ENCODE measurements at places on chromosomes 4 and X.

DNA sequence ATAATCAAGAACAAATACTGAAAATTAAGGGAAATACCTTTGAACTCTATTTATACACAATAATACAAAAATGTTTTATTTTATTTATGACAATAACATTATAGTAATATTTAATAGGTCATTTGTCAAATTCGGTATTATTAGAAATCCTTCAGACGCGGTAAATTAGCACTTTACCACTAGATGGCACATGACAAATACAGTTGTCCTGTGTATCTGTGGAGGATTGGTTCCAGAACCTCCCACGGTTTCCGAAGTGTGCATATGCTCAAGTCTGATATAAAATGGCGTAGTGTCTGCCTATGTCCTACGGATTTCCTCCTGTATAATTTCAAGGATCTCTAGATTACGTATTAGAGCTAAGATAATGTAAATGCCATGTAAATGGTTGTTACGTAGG lies 8.1 kb upstream of the LINC00632 start:
- DNase-seq: no peak

DNA sequence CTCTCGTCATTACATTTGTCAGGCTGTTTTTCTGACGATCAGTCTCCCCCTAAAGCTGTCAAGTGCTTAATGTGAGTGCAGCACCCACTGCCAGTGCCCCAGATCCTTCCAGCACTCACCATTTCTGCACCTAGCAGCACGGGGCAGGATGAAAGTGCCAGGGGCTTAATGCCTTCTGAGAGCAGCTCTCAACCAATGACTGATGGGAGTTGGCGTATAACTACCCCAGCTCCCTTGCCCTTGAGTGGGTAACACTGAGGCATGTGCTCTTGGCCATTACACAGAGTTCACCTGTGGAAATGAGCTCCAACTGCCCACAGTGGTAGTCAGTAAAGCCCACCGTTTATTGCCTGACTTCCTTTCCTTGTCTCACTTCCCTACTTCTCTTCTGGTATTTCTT lies 226.2 kb upstream of the BCOR start:
- DNase-seq: no peak

GRCh38 chr4:167028976-167029375 lies 205.3 kb downstream of the SPOCK3 start:
- no peak for DNase-seq

- no peak for DNase-seq
Observed at GRCh38 chr4:73613130-73613529, 7.1 kb downstream of the RASSF6 start.

GRCh38 chrX:63918611-63919010 lies 133.6 kb upstream of the ARHGEF9 start:
- DNase-seq: no peak

GRCh38 chr4:90127223-90127705 lies at the start of gene CCSER1:
CCSER1 (plus strand) TSS chr4:90127394.
- DNase-seq: peak; percentile 7

- peak; percentile 78 for DNase-seq
Observed at GRCh38 chr4:7101692-7102515, 34.0 kb upstream of the GRPEL1 start.

- DNase-seq: no peak
Observed at GRCh38 chr4:165079476-165079875, 25.8 kb downstream of the TRIM75 start.

GRCh38 chrX:130055899-130056298 lies 54.4 kb downstream of the ELF4 start:
- DNase-seq: no peak

DNA sequence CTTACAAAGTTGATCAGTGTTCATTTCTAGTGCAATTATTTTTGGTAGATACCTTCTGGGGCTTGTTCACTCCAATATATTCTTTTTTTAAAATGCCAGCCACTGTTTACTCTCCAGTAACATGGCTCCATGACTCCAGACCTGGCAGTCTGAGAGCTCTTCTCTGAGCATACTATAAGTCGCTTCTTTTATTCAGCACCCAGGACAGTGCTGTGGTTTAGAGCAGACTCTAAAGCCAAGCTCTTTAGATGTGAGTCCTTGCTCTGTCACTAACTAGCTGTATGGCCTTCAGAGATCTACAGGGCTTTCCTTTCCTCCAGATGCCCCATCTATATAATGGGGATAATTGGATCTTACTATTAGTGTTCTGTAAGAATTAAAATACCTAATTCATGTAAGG lies 200.2 kb upstream of the FAM241A start:
- no peak for DNase-seq

- DNase-seq: no peak
Observed at GRCh38 chr4:61200187-61200915, at the start of gene ADGRL3. ADGRL3 (plus strand) TSS chr4:61200326.

GRCh38 chrX:12999422-12999821 lies 24.5 kb downstream of the TMSB4X start:
- DNase-seq: no peak

DNA sequence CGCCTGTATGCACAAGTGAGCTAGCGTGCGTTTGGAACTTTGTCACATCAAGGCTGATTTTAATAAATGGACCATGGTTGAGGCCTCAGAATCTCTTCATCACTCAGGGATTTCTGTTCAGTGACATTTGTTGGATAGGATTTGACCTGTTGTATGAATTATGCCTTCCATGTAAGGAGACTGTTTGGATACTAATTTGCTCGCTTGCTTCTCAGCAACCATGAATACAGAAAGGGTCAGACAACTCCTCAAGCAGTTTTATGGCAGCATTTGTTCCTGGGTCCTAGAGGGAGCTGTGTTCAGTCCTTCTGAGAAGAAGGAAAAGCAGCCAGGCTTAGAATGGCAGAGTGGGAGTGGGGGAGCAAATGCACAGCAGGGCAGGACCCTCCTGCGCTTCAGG lies 269.7 kb upstream of the LCORL start:
- no peak for DNase-seq

GRCh38 chr4:151957153-151957552 lies 196.3 kb upstream of the GATB start:
- no peak for DNase-seq

GRCh38 chrX:155956649-155957048 lies 40.8 kb upstream of the IL9R start:
- no peak for DNase-seq

DNA sequence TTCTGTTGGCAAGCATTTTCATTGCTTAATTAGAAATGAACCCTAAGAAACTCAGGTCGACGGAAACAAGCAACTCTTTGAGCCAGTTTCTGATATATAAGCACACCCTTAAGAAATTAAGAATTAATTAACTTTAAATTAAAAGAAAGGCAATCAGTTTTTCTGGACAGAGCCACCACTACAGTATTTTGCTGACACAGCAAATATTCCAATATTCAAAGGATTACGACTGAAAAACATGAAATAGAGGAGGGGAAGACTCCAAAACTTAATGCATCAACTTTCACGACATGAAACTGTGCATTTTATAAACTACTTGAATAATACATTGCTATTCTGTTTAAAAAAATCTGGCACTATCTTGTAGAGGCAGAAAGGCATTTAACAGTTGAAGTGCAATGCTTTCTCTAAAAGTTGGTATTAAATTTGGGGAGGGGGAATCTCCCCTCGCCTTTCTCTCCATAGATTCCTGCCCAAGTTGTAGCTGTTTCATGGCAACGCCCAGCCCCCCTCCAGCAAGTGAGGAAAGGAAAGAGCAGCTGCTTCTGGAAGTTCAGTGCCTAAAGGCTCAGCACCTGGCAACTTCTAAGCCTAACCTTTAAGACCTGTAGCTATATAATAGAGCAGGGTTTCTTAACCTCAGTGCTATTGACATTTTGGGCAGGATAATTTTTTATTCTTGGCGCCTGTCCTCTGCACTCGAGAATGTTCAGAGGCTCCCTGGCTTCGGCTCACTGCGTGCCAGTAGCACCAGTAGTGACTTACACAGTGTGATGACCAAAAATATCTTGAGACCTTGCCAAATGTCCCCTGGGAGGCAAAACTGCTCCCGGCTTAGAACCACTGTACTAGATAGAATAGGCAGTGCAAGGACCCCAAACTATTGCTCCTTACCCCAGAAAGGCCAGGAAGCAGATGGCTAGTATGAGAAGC lies 6.7 kb upstream of the ZCCHC18 start:
- DNase-seq: no peak

DNA sequence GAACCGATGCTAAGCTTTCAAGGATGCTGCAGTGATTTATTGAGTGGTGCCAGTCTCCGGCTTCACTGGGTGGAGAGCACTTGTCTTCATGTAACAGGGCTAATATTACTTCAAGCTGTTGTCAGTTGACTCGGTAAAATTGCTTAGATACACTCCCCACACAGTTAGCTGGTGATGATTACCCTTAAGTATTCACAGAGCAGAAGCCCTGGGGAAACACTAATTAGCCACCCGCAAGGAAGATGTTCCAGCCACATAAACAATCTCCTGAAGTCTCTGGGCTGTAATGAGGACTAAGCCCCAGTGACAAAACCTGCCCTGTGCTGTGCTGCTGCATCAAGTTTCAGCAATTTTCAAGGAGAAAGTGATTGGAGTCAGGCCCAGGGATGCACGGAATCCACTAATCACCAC lies 37.3 kb upstream of the GK2 start:
- DNase-seq: no peak

DNA sequence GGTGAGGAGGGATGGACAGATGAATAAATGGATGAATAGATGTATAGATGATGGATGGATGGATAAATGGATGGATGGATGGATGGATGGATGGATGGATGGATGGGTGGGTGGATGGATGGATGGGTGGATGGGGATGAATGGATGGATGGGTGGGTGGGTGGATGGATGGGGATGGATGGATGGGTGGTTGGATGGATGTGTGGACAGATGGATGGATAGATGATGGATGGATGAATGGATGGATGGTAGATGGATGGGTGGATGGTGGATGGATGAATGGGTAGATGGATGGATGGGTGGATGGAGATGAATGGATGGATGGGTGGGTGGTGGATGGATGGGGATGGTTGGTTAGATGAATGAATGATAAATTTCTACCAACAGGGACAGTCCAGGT lies 207.0 kb upstream of the PSAPL1 start:
- DNase-seq: no peak
